ENCODE measurements at places on chromosomes 11 and 22.

DNA sequence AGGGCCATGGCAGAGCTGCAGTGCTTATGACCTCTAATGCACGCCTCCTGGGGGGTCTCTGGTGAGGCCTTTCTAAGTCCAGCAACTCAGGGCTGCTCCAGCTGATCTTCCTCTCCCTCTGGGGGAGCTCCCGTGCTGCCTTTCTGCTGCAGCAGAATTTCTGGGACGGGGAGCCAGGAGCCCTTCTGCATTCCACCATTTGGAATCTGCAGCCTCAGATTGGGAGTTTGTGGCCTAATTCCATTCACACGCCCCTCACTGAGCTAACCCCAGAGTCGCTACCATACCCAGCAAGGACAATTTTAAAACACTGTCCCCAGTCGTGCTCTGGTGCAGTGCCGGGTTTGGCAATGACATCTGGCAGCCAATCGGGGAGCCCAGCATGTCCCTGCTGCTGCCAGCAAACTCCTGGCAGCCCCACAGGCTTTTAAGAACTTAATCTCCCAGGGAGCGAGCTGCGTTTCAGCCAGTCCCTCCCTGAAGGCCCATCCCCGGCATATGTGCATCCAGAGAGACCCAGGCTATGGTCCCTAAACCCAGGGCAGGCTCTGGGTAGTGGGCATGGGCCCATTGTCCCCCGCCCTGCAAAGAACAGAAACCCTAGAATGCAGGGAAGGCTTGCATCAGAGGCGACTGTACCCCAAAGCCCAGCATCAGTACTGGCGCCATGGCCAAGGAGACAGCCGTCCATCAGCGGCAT lies 4.7 kb downstream of the SHANK2 start:
- no peaks in the 10 kb centered on the region for H3K36me3 ChIP-seq
- no peaks in the 10 kb centered on the region for H3K27me3 ChIP-seq
- no peak for DNase-seq
- H3K4me3 ChIP-seq = no peak overlapping the region
- H3K27ac ChIP-seq = no peak overlapping the region

GRCh38 chr11:13051257-13051656 lies 42.1 kb downstream of the RASSF10 start:
- no peak overlapping the region for H3K4me3 ChIP-seq
- no peak overlapping the region for H3K27ac ChIP-seq
- no peaks in the 10 kb centered on the region for H3K36me3 ChIP-seq
- no peaks in the 10 kb centered on the region for H3K27me3 ChIP-seq

GRCh38 chr11:83543706-83544439 lies 257.7 kb upstream of the CCDC90B start:
- H3K4me1 ChIP-seq = no peaks in the 10 kb centered on the region
- no peaks in the 10 kb centered on the region for H3K36me3 ChIP-seq
- H3K27me3 ChIP-seq = no peaks in the 10 kb centered on the region
- H3K27ac ChIP-seq = no peak overlapping the region

- no peak overlapping the region for H3K4me3 ChIP-seq
- peak; percentile 47 for DNase-seq
- no peak overlapping the region for H3K27ac ChIP-seq
- no peaks in the 10 kb centered on the region for H3K36me3 ChIP-seq
- H3K27me3 ChIP-seq = no peaks in the 10 kb centered on the region
These were observed 11.4 kb downstream of the PACS1 start for GRCh38 chr11:66081505-66081904.

DNA sequence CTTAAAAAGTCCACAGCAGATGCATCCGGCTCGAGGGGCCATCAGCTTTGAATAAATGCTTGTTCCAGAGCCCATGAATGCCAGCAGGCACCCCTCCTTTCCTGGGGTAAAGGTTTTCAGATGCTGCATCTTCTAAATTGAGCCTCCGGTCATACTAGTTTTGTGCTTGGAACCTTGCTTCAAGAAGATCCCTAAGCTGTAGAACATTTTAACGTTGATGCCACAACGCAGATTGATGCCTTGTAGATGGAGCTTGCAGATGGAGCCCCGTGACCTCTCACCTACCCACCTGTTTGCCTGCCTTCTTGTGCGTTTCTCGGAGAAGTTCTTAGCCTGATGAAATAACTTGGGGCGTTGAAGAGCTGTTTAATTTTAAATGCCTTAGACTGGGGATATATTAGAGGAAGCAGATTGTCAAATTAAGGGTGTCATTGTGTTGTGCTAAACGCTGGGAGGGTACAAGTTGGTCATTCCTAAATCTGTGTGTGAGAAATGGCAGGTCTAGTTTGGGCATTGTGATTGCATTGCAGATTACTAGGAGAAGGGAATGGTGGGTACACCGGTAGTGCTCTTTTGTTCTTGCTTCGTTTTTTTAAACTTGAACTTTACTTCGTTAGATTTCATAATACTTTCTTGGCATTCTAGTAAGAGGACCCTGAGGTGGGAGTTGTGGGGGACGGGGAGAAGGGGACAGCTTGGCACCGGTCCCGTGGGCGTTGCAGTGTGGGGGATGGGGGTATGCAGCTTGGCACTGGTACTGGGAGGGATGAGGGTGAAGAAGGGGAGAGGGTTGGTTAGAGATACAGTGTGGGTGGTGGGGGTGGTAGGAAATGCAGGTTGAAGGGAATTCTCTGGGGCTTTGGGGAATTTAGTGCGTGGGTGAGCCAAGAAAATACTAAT lies 1.9 kb downstream of the NEAT1 start:
- H3K27ac ChIP-seq = peak overlapping the region; percentile 100
- peak overlapping the region; percentile 98 for H3K4me3 ChIP-seq
- DNase-seq = peak; percentile 65
- peaks cover 26% of the 10 kb centered on the region for H3K4me1 ChIP-seq
- H3K27me3 ChIP-seq = no peaks in the 10 kb centered on the region

- H3K27ac ChIP-seq = peak overlapping the region; percentile 80
- H3K27me3 ChIP-seq = no peaks in the 10 kb centered on the region
- peaks cover 7% of the 10 kb centered on the region for H3K4me1 ChIP-seq
- H3K36me3 ChIP-seq = no peaks in the 10 kb centered on the region
- peak; percentile 90 for DNase-seq
These were observed 86.3 kb upstream of the NNMT start for GRCh38 chr11:114209904-114210303.

DNA sequence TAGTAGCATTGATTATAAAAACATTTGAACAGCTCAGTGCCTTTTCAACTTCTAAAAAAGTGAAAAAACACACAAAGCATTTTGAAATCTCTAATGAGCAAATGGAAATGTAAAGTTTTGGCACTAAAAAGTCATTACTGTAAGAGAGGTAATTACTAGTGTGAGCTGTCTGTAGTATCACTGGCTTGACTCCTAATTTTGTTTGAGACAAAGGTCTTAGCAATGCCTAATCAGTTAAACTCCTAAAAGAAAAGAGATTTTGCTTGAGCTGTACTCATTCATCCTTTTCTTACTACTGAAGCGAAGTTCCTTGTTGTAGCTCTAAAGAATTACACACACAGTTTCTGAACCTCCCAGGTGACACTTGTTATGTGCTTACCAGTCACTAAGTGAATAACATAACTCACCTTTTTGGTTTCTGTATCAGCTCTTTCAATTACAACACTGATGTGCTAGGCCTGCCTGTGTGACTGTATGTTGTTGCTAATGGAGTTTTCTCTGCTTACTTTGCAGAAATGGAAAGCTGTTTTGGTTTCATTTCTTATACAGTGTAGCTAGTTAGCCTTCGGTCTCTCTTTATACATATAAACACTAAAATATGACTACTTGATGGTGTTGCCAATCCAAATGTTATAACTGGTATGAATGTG lies 924.4 kb upstream of the TENM4 start:
- no peaks in the 10 kb centered on the region for H3K4me1 ChIP-seq
- DNase-seq = no peak
- no peak overlapping the region for H3K4me3 ChIP-seq
- H3K27me3 ChIP-seq = no peaks in the 10 kb centered on the region

DNA sequence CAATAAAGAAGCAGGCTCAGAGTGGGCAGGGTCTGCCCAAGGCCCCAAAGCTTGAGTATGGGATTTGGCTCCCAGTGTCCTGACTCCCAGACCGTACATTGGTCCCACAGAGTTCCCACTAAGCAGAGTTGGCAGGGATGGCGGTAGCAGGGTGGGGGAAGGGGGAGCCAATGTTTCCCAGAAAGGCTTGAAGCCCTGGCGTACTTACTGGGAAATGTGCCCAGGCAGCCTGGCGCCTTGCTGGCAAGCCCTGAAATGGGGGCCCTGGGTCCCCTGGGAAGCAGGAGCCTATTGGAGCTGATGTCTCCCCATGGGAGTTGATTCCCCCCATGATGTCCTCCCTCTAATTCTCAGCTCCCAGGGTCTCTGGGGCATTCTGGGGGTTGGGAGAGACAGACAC lies 9.3 kb downstream of the ARHGEF17 start:
- H3K27me3 ChIP-seq = no peaks in the 10 kb centered on the region
- no peak overlapping the region for H3K4me3 ChIP-seq
- peaks cover 13% of the 10 kb centered on the region for H3K4me1 ChIP-seq
- peak; percentile 84 for DNase-seq
- peak overlapping the region; percentile 87 for H3K27ac ChIP-seq
- peaks cover 2% of the 10 kb centered on the region for H3K36me3 ChIP-seq

GRCh38 chr11:11668781-11669180 lies 47.0 kb upstream of the GALNT18 start:
- no peak overlapping the region for H3K27ac ChIP-seq
- no peaks in the 10 kb centered on the region for H3K4me1 ChIP-seq
- DNase-seq = no peak
- H3K36me3 ChIP-seq = no peaks in the 10 kb centered on the region
- no peaks in the 10 kb centered on the region for H3K27me3 ChIP-seq

GRCh38 chr22:37182949-37183245 lies 5.2 kb downstream of the C1QTNF6 start:
- H3K4me1 ChIP-seq = peaks cover 22% of the 10 kb centered on the region
- DNase-seq = no peak

- no peaks in the 10 kb centered on the region for H3K36me3 ChIP-seq
- H3K4me1 ChIP-seq = no peaks in the 10 kb centered on the region
- DNase-seq = no peak
- H3K27ac ChIP-seq = no peak overlapping the region
- no peaks in the 10 kb centered on the region for H3K27me3 ChIP-seq
- H3K4me3 ChIP-seq = no peak overlapping the region
These were observed 33.1 kb downstream of the GNAZ start for GRCh38 chr22:23103199-23103954.

GRCh38 chr11:64152841-64153691 lies 12.8 kb downstream of the MACROD1 start:
- H3K4me3 ChIP-seq = no peak overlapping the region
- H3K27me3 ChIP-seq = no peaks in the 10 kb centered on the region
- peak; percentile 71 for DNase-seq
- H3K4me1 ChIP-seq = no peaks in the 10 kb centered on the region

DNA sequence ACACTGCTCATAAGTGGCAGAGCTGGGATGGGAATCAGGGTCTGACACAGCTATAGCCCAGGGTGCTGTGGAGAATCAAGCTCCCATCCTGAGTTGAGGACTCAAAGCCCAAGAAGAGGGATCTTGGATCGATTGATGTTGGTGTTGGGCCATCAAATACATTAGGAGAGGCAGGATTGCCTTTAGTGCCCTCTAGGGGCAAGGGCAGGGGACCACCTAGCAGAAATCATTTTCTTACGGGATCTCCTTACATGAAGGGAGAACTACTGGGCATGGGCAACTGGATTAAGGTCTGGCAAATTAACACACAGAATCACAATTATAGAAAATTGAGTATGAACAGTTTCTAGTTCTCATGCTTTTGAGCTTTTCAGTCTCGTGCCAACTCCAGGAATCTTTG lies 24.9 kb upstream of the EMSY start:
- no peaks in the 10 kb centered on the region for H3K36me3 ChIP-seq
- no peak overlapping the region for H3K27ac ChIP-seq
- no peak overlapping the region for H3K4me3 ChIP-seq
- no peaks in the 10 kb centered on the region for H3K4me1 ChIP-seq
- no peak for DNase-seq
- H3K27me3 ChIP-seq = no peaks in the 10 kb centered on the region

DNA sequence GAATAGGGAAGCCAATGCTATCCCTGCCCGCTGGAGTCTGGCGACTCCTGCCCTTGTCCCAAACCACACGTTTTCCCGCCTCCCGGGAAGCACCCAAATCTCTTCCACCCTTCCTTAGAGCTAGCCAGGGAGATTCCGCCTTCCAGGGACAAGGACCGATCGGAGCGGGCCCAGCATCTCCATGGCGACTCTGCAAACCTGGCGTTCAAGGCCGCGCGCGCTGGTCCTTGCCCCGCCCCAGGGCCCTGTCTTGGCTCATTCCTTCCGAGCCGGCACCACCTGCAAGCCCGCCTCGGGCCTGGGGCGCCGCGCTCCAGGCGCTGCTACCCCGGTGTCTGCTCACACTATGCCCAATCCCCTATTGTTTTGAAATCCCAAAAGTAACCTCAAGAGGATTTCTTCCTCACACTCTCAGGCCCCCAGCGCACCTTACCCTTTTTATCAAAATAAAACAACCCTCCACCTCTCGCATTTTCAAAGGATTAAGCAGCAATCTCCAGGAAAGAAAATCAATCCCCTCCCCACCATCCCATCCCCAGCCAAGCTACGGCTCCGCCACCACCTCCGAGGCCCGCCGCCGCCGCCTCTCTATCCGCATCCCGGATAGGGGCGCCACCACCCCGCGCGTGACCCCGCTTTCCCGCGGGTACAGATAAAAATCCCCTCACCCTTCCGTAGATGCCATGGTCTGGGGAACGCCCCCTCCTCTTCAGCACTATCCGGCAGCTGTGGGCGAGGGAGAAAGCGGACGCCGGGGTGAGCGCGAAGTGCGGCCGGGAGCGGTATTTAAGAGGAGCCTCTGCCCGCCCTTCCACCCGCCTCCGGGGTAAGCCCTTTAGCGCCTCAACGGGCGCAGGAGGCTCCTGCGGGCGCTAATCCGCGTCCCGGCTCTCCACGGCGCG lies 825 bp downstream of the SLC1A2 start:
- peaks cover 29% of the 10 kb centered on the region for H3K27me3 ChIP-seq
- no peak overlapping the region for H3K4me3 ChIP-seq
- peak; percentile 45 for DNase-seq
- H3K36me3 ChIP-seq = no peaks in the 10 kb centered on the region

GRCh38 chr11:46498179-46498578 lies 95.6 kb downstream of the AMBRA1 start:
- H3K27me3 ChIP-seq = no peaks in the 10 kb centered on the region
- no peak for DNase-seq
- no peak overlapping the region for H3K27ac ChIP-seq
- H3K36me3 ChIP-seq = peaks cover 6% of the 10 kb centered on the region
- H3K4me3 ChIP-seq = no peak overlapping the region

DNA sequence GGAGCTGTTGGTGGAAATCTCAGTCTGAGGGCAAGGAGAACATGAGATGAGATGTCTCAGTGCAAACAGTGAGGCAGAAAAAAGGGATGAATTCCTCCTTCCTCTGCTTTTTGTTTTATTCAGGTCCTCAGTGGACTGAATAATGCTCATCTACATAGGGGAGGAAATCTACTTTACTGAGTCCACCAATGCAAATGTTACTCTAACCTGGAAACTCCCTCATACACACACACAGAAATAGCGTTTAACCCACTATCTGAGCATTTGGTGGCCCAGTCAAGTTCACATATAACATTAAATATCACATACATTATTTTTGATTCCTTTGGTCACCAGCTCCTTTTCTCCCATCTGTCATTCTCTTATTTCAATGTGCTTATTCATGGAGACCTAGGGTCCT lies 418.8 kb downstream of the TMEM135 start:
- H3K4me1 ChIP-seq = no peaks in the 10 kb centered on the region
- no peak for DNase-seq
- H3K27ac ChIP-seq = no peak overlapping the region
- no peaks in the 10 kb centered on the region for H3K36me3 ChIP-seq
- H3K4me3 ChIP-seq = no peak overlapping the region

Measured in kidney (tissue), 22 donors.